Cortex of kidney (tissue), 1 donor: ENCODE measurements at places on chromosomes 7 and 10.

GRCh38 chr10:119216127-119216526 is 8.8 kb downstream of the GRK5 start:
- DNase-seq, result no peak

DNA sequence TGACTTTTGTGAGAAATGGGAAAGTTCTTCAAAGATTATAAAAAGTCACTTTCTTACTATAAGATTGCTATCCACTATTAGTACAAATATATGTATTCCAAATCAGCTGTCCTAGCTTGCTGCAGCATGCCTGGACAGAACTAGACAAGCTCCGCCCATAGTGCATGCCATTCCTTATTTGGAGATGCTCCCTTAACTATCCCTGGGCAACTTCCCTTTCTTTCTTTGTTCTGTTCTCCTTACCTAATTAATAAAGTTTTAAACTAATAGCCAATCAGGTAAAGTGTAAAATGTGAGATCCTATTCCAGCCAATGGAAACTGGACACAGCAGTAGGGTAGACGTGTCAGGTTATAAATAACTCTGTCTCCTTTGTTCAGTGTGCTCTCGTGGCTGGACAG is 281.9 kb downstream of the CAMK1D start:
- DNase-seq, result no peak

GRCh38 chr7:41943094-41943577 is 240.2 kb upstream of the INHBA start:
- no peak for DNase-seq

- DNase-seq, result no peak
Observed at GRCh38 chr7:15914611-15915010, 228.1 kb upstream of the MEOX2 start.

DNA sequence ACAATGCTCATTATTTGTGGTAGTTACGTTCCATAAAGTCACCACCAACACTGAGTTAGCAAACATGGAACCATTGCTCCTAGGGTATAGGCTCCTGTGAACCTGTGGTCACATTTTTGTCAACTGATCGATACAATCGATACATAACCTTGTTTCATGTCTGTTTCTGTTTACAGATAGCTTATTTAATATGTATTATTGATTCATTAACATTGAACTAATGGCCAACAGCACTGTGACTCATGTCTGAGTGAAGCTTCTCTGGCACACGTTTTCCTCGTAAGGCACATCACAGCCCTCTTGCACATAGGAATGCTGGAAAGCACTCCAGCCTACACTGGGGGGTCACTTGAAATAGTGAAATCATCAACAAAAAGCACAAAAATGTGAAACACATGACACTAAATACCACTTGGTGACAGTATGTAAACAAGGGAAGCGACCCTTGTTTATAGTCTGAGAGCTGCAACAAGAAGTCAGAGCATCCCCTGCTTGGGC is 27.0 kb downstream of the GHRHR start:
- DNase-seq, result no peak

DNA sequence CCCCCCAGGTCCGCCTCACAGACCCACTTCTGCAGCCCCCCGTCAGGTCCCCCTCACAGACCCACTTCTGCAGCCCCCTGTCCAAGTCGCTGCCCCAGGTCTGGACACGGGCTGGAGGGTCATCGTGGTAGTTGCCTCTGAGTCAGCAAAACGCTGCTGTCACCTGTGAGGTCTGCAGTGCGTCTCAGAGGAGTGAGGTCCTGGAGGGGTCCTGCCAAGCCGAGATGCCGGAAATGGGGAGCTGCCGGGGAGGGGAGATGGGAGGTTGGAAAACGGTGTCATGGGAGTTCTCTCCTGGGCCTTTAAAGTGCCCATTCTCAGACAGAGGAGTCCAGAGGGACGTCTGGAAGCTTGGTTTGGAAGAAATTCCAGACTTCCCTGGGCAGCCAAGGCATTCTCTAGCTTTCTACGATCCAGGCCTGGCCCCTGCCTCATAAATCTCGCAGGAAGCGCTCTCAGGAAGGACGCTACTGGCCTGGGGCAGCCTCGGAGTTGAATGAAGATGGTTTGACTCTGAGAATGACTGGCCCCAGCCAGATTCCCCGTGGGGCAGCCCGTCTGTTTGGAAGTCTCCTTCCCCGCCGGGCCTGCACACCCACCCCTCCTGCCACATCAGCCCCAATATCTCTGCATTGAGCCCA is 38.7 kb downstream of the CALML3 start:
- DNase-seq, result no peak

DNA sequence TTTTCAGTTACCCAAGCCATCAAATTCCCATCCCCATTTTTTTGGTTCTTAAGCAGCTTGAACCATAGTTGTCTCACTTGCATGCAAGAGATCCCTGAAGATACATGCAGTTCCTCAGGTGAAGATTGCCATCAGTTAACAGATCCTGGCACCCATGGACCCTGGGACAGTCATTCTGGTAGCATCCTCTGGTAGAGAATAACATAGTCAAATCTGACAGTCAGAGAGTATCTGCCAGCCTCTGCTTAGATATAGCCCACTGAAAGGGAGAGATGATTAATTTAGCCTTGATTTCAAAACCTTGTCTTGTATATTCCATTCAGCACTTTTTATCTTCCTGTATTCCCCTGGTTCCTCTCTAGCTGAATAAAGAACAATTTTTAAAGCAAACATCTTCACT is 280.4 kb downstream of the KCNMA1 start:
- DNase-seq, result no peak

DNA sequence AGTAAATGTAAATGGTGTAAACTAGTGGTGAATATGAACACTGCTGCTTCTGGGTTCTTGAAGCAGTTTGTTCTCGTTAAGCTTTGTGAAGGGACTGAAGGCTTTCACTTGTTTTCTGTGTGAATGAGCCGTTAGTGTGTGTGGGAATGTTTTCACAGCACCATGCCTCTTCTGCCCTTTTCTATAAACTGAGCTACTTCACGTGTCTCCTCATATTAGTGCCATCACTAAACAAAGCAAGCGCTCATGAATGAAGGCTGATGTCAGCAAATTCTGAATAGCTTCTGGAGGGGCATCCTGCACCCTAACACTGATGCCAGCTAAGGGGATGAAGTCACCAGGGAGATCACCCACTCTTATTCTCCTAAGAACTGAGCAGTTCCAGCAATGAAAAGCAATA is 205.6 kb upstream of the ETV1 start:
- DNase-seq, result no peak

DNA sequence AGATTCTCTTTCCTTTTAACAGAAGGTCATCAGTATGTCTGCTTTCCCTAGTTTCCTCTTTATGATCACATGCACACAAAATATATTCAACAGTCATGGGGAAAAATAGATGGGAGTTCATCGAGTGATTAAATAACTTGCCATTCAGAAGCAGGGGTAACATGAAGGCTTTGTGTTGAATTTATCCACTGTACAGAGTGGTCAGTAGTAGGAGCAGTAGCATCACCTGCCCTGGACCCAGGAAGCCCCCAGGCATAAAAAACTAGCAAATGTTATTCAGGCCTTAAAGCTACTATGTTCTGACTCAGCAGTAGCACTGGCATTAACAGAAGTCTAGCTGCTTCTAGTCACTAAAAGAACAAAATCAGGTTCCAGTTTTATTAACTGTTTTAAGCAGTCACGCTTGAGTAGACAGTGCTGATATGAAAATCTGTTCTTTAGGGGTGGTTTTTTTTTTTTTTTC is 31.4 kb upstream of the FAM133B start:
- DNase-seq, result no peak

- DNase-seq, result no peak
Observed at GRCh38 chr7:11524476-11525397, 307.3 kb downstream of the THSD7A start.

DNA sequence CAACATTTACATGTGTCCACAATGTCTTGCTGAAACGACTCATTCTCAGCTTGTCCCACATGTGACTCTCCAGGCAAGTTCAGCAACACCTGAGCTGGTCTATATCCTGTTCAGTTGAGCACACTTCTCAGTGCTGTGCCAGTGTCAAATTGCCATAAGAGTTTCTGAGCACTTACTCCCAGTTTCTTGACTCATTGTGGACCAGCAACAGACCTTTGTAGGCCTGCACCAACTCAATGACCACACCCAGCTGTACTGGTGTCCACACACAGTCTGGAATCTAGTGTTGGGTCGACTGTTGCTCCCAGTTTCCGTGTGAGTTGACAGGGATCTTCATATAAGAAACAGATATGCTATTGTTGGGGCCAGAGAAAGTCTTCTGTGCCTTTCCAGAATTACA is 88.0 kb downstream of the PTPN20 start:
- no peak for DNase-seq

DNA sequence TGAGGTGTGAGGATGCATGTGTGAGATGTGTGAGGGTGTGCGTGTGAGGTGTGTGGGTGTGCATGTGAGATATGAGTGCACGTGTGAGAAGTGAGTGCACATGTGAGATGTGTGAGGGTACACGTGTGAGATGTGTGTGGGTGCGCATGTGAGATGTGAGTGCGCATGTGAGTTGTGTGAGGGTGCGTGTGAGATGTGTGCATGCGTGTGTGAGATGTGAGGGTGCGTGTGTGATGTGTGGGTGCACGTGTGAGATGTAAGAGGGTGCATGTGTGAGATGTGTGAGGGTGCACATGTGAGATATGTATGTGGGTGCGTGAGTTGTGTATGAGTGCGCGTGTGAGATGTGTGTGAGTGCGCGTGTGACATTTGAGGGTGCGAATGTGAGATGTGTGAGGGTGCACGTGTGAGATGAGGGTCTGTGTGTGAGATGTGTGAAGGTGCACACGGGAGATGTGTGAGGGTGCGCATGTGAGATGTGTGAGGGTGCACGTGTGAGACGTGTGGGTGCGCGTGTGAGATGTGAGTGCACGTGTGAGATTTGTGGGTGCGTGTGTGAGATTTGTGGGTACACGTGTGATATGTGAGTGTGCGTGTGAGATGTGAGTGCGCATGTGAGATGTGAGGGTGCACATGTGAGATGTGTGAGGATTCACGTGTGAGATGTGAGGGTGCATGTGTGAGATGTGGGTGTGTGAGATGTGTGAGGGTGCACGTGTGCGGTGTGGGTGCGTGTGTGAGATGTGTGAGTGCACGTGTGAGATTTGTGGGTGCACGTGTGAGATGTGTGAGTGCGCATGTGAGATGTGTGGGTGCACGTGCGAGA is 30.5 kb downstream of the PPIF start:
- DNase-seq, result no peak

DNA sequence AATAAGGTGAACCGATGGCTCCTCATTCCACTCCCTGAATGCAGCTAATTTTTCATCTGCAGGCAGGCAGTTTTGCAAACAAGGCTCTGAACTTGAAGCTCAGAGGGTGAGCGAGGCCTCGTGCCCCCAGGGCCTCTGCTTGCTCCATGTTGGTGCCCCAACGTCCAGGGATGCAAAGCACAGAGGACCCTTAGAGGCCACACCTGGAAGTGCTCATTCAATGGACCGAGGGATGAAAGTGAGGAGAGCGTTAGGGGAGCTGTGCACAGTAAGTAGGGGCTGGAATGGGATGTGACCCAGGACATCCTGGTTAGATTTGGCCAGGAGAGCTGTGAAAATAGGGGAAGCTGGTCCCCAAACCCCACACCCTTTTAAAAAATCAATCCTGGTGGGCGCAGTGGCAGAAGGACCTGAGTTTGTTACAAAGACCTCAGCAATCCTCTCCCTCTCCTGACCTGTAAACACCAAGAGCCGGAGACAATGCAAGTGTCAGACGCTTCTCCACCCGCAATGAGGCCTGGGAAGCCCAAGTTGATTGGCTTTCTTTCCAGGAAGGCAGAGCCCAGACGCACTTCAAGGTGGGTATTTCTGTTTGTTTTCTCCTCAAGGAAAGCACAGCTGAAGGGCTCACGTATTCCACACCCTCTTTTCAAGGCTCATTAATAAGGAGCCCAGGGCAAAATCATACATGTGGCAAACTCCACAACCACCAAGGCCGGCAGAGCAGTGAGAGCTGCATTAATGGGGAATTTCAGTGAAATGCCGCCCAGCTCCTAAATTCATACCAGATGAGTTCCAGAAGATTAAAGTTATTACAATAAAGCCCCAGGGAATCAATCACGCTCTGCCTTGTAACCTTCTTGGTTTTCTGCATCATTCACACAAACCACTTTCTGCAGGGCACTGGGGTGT is 14.1 kb upstream of the CXCL12 start:
- no peak for DNase-seq

- DNase-seq, result no peak
Observed at GRCh38 chr10:127524908-127525665, 24.0 kb upstream of the NPS start.

- no peak for DNase-seq
Observed at GRCh38 chr7:37701769-37702168, 18.2 kb downstream of the GPR141 start.

DNA sequence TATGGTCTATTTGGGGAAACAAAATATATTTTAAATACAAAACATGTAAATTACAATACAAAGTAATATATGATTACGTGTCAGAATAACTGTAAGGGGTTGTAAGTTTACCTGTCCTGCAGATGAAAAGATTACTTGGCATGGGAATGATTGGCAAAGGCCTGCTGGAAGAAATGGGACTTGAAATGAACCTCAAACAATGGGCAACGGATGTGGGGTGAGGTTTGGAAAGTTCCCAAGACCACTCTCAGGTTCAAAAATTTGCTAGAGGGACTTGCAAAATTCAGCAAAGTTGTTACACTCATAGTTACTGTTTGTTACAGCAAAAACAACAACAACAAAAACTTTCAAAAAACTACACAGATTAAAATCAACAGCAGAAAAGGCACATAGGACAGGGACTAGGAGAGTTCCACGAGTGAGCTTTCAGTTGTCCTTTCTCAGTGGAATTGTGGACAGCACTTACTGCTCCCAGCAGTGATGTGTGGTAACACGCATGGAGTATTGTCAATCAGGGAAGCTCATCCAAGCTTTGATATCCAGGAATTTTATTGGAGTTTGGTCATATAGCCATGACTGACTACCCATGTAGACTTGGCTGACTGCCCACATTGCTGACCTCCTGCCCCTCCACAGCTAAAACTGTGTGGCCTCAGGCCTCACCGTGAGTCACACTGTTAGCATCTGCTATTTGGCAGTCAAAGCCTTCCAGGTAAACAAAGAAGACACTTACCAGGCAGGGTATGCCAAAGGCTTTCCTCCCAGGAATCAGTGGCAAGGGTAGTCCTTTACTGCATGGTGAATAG is 43.8 kb downstream of the EXOC6 start:
- DNase-seq, result no peak

GRCh38 chr7:80134115-80134535 is 506 bp upstream of the GNAI1 start:
- DNase-seq, result no peak

- DNase-seq, result no peak
Observed at GRCh38 chr10:86170255-86171108, 196.1 kb downstream of the GRID1 start.

- DNase-seq, result no peak
Observed at GRCh38 chr7:139032473-139032872, 3.4 kb downstream of the ZC3HAV1L start.

GRCh38 chr10:77417359-77417758 is 220.2 kb downstream of the KCNMA1 start:
- no peak for DNase-seq

DNA sequence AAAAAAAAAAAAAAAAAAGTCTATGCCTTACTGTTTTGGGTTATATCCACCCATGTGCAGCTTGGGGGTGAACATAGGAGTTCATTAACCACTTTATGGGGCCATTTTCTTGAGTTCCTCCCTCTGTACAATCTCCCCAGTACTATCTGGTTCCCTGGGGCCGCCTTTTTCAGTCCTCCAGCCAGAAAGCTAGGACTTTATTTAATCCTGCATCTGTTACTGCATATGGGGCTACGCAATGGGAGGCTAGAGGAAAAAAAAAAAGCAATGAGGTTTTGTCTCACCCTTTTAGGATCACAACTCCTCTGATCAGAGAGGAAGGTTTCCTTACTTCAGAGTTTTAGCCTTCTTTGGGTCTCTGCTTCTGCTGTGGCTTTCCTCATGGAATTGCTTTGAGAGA is 51.0 kb downstream of the BTRC start:
- DNase-seq, result no peak
